ENCODE measurements at places on chromosomes 5 and 9.

GRCh38 chr9:72925126-72925789, 27.6 kb downstream of the ALDH1A1 start:
- no peak for DNase-seq

GRCh38 chr5:143644727-143645126, 167.2 kb upstream of the HMHB1 start:
- no peak for DNase-seq

GRCh38 chr5:133041157-133041784, 10.5 kb upstream of the HSPA4 start:
- DNase-seq, result no peak

DNA sequence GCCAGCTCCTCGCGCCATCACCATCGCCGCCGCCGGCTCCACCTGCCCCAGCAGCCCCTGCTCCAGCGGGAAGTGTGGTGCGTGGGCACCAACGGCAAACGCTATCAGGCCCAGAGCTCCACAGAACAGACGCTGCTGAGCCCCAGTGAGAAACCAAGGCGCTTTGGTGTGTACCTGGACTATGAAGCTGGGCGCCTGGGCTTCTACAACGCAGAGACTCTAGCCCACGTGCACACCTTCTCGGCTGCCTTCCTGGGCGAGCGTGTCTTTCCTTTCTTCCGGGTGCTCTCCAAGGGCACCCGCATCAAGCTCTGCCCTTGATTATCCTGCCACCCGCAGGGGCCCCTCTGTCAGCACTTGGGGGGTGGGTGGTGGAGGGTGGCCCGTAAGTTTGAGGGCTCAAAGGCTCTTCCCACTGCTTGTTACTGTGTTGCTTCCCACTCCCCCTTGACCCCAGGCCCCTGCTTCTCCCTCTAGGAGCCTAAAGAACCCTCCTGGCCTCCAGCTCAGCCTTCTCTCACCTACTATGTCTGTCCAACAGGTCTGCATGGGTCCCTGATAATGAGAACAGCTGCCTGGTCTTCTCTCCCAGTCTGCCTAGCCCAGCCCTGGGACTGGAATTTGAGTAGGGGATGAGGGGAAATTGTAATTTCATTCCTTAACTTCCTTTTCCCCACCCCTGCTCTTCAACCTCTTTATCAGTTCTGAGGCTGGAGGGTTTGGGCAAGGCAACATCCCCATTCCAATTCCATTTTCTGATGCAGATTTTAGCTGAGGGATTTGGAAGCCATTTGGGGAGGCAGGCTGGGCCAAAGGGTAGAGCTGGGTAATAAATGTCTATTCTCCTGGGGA, 9.0 kb downstream of the RACK1 start:
- DNase-seq, result no peak

- DNase-seq, result no peak
Measured at GRCh38 chr9:127700594-127701255, 6.1 kb upstream of the CFAP157 start.

DNA sequence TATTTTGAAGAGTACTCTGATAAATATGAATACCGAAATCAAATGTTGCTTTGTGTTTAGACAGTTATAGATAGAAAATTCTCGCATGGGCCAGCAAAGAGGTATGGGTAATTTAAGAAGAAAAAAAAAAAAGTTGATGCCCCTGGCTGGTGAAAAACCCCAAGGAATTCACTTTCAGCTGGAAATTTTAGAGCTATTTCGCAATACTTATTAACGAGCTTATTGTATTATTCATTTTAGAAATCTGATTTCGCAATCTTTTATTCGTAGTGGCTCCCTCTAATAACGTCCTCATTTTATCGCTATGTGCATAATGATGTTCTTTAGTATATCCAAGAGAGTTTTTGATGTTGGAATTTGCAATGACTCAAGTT, 18.5 kb upstream of the FER start:
- no peak for DNase-seq

GRCh38 chr5:144177548-144177947, 6.9 kb downstream of the KCTD16 start:
- DNase-seq, result no peak

GRCh38 chr5:181121675-181122561, 9.1 kb downstream of the OR2V1 start:
- DNase-seq, result no peak

- no peak for DNase-seq
Measured at GRCh38 chr5:136731241-136731900, 366.0 kb upstream of the TRPC7 start.

GRCh38 chr9:71678999-71679398, 89.3 kb downstream of the CEMIP2 start:
- DNase-seq, result no peak

DNA sequence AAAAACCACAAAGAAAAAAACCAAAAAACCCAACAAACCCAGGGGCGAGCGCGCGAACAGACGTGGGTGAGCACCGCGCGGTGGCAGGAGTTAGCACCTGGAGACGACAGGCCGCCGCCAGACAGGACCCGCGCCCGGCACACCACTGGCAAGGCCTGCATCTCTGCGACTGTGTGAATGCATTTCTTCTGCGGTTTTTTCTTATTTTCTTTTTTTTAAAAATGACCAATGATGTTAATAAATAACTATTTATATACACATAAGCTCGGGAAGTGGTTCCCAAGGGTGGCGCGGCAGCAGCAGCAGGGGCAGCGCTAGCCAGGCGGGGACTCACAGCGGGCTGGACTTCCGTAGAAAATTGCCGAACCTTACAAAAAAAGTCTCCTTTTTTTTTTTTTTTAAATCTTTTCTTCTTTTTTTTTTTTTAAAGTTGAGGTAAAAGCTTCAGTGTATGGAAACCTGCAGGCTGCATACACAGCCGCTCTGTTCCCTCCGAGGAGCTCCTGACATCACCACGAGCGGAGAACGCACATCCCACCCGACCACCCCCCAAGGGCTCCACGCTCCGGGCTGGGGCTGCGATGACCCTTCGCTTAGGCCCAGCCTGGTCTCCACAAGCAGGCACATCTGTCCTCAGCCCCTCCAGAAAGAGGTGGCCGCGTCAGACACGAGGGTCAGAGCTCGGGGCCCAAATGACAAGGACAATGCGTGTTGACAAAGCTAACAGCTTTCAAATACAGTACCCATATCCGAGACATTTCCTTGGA, 7.4 kb downstream of the BRD3OS start:
- no peak for DNase-seq

DNA sequence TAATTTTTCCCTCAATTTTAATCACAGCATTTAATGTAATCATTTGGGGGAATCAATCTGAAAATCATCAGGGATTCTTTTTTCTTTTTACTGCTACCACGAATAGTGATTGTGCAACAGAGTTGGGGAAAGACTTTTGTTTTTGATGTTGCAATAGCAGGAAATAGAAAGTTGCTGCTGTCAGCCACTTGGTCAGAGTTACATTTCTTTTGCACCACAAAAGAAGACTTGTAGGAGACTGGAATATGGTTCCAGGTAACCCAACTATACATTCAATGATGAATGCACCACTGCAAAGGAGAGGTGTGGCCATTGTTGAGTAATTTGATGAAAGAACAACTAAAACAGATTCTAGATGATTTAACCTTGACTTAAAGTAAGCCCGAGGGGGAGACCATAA, 46.3 kb upstream of the PALM2AKAP2 start:
- DNase-seq, result no peak

DNA sequence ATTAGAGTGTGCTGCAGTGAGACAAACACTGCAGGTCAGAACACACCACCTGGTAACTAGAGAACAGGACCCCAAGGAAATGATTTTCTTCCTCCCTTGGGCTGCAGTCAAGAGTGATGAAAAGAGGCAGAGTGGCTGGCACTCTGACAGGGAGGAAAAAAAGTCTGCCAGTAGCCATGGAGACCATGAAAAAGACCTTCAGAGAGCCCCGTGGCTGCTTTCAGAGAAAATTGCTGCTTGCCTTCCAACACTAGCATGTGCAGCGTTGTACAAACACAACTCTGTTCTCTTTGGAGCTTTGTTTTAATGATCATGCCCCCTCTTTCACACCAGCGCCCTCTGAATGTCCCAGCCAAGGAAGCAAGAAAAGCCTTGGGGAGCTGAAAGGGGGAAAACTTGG, 68.8 kb downstream of the ANKRD55 start:
- DNase-seq, result peak; percentile 52

GRCh38 chr5:125394661-125395280, 648.3 kb upstream of the ZNF608 start:
- DNase-seq, result no peak

GRCh38 chr5:161373345-161373707, 173.2 kb downstream of the GABRB2 start:
- no peak for DNase-seq

GRCh38 chr9:75666856-75667554, 223.5 kb upstream of the PCSK5 start:
- no peak for DNase-seq

GRCh38 chr5:127098241-127098640, 24.9 kb upstream of the C5orf63 start:
- no peak for DNase-seq

DNA sequence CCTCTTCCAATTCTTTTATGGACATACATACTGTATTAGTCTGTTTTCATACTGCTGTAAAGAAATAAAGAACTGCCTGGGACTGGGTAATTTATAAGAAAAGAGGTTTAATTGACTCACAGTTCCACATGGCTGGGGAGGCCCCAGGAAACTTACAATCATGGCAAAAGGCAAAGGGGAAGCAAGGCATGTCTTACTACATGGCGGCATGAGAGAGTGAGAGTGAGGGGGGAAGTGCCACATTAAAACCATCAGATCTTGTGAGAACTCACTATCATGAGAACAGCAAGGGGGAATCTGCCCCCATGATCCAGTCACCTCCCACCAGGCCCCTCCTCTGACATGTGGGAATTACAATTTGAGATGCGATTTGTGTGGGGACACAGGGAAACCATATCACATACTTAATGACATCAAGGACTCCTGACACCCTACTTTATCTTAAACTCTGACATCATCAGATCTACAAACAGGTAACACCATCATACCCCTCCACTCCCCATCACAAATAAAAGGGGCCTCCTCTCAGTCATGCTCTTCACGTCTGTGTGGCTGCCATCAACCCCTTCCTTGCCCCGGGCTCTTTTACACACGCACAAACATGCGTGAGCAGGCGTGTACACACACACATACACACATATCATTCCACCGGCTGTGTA, 9.7 kb downstream of the ANKRD33B start:
- no peak for DNase-seq

- no peak for DNase-seq
Measured at GRCh38 chr9:80233102-80233843, 661.5 kb downstream of the TLE4 start.

- peak; percentile 71 for DNase-seq
Measured at GRCh38 chr9:94908011-94908563, 181.6 kb downstream of the AOPEP start.

DNA sequence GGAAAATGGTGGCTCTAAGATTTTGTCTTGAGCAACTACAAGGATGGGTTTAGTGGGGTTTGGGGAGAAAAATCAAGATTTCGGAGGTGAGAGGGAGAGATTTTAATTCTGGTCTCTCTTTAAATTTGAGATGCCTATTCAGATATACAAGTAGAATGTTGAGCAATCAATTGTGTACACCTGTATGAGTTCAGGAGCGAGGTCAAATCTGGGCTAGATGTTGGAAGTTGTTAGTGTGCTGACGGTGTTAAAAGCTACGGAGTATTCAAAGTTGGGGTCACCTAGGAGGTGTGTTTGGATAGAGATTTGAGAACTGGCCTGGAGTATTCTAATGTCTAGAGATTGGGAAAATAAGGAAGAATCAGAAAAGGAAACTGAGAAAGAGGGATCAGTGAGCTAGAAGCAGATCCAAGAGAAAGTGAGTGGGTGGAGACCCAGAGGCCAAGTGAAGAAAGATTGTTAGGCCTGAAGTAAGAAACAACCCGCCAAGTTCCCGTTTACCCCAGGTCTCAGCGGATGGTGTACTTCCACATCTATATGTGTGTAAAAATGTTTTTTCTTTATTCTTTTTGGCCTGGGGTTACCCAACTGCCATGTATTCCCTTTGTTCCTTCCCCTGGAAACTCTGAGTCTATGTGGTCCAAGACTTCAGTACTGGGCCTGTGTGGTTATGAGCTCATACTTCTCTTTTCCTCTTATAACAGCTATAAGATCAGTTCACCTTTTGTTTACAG, 11.9 kb upstream of the ARHGAP26 start:
- no peak for DNase-seq

DNA sequence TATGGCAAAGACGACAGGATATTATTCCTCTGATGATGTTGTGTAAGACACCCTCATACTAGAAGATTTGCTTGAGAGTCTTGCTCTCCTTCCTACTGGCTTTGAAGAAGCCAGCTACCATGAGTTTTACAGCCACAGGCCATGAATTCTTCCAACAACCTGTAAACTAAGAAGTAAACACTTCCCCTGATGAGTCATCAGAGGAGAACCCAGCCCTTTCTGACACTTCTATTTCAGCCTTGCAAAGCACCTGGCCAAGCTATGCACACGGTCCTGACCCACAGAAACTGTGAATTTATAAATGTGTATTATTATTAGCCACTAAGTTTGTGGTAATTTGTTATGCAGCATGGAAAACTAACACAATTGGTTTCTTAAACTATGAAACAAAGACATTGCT, 288.8 kb upstream of the ADAMTSL1 start:
- DNase-seq, result no peak

DNA sequence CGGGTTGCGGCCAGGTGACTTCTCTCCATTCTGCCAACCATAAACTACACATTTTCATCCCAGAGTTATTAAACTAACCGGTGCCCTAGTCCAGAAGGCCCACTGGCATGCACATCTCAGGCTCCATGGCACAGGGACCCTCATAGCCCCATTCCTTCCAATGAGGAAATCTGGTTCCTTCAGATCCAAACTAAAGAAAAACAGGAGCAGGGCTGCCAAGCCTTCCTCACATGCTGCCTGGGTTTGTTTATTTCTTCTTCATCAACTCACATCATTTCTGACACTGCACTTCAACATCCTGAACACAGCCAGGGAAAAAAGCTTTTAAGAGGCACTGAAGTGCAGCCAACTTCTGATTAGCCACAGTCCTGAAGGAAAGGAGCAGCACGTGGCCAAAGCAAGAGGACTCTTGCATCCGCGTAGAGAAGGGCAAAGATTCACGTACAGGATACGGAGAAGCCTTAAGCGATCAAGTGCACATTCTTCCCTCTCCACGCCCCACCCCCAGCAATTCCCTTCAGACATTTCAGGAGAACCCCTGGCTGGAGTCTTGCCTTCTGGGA, 22.5 kb downstream of the LHFPL2 start:
- DNase-seq, result no peak
